ENCODE measurements at places on chromosomes 3 and 15.

DNA sequence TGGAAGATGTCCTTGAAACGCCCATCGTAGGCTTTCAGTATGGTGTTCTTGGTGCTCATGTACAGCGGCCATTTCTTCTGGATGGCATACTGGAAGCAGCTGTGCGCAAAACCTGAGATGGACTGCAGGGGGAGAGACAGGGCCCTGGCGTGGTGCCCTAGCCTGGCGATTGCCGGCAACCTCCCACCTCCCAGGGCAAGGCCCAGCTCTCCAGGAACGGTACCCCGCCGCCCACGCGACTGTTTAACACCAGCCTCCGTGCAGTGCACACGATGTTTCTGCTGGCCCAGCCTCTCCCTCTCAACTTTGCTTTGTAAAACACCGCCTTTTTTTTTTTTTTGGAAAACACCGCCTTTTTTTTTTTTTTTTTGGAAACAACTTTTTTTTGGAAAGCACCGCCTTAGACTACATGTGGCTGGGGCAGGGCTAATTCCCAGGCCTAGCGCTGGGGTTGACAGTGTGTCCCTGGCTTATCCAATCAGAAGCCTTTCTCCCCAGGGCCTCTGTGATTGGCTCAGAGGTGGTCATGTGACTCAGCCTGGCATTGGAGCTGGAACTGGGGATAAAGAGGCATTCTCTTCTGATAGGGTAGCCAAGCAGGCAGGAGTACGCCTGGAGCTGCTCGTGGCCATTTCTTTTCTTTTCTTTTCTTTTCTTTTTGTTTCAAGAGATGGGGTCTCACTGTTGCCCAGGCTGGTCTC, 14.7 kb downstream of the IDH2 start:
- DNase-seq: peak; percentile 64

DNA sequence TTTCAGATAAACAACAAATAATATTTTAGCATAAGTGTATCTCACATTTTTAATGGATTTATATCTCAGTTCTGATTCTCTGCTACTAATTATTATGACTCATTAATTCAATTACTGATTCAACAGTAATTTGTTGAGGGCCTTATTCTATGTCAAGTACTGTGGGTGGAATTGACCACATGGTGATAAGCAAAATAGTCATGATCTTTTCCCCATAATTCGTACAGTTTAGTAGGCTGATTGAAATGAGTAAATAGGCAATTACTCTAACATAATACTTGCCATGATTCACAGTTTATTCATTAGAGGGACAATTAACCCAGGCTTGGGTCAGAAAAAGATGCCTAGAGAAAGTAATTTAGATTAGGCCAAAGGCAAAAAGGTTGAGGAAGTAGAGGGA, 60.9 kb upstream of the SLC4A7 start:
- no peak for DNase-seq

DNA sequence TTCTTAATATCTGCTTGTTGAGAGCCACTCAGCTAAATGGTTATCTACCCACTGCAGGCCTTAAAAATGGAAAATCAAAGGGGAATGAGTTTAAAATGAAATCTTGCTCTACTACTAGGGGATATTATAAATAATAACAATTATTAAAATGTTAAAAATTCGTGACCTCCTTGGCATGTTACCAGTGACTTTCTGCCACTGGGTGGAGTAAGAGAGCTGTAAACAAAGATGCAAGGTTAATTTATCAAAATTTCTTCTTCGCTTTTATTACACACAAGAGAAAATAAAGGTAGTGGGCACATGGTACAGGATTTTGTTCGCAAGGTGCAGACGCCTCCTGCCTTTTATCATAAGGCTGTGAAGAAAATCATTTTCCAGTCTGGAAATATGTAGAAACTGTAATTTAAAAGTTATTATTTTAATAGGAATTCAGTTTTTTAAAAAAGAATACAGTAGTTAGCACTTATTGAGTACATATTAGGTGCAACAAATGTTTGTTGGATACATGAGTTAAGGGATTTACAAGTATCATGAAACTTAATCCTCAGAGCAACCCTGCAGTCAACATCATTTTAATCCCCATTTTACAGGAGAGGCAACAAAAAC, 272.6 kb downstream of the SUCLG2 start:
- DNase-seq: peak; percentile 15

GRCh38 chr3:58358092-58358491, 25.4 kb downstream of the PXK start:
- no peak for DNase-seq

DNA sequence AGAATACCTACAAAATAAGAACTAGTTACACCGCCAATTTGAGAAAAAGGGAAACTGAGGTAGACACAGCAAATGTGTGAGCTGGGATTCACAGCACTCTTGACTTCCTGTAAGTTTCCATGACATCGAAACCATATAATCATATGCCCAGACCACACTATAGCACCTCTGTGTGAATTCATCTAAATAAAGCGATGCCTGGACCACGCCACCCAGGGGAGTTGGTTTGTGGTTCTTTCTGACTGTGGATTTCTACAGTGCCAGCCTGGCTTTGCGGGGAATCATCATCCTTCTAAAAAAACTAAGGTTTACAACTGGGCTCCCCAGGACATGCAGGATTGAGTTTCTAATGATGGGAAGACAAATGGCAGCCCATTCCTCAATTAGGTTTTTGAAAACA, 23.5 kb upstream of the CA12 start:
- no peak for DNase-seq

- DNase-seq: no peak
Measured at GRCh38 chr3:175207361-175207760, 348.2 kb downstream of the NAALADL2 start.

DNA sequence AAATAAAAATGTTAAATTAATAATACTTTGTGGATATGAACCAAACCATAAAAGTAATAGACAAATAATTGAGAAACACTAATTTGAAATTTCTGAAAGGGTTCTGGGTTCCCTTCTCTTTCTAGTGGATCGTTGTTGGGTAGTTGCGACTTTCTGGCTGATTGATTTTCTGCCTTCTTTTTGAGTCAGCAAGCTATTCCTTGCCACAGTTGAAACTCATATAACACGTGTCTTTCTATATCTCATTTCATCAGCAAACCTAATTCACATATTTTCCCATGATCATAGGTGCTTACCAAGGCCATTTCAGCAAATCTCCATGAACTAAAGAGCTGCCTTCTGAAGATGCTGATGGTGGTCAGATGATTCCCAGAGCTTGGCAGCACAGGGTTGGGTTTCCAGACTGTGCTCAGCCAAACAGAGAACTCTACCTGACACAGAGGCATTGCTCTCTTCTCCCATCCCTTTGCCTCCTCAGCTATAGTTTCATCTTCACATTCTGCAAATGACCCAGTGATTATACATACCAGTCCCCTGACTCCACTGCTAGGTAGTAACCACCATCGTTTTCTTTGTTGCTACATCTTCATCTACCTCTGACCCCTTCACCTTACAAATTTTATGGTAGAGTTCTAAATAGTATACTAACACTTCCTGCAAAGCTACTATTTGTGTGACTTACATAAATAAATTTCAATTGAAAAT, 383.9 kb upstream of the DPH6 start:
- no peak for DNase-seq

DNA sequence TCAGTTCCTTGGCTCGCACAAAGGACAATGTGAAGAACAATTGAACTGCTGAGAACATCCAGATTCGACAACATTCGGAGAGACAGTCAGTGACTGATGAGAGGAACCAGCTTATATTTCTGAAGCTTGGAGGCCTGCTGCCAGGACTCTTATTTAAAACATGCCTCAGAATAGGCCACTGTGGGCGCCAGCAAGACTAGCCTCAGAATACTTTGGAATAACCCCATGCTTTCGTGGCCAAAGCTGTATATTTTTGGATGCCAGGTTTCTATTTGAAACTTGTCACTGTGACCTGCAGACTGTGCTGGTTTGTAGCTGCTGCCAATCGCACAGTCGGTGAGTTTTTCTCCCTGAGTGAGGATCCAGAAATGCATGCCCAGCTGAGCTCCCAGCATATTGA, 129.9 kb upstream of the UBE3A start:
- DNase-seq: no peak

DNA sequence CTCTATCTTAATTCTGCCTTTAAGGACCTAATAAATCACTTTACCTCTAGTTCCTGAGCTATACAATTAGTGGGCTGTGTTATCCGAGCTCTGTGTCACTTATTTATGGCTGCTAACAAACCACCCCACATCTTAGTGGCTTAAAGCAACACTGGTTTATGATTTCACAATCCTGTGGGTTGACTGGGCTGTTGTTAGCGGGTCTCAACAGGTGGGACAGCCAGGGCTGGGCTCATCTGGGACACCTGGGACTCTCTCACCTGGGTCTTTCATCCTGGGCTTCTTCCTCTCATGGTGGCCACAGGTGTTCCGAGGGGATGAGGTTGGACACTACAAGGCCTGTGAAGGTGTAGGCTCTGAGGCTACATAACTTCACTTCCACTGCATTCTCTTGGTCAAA, 35.8 kb upstream of the CHST2 start:
- DNase-seq: no peak

DNA sequence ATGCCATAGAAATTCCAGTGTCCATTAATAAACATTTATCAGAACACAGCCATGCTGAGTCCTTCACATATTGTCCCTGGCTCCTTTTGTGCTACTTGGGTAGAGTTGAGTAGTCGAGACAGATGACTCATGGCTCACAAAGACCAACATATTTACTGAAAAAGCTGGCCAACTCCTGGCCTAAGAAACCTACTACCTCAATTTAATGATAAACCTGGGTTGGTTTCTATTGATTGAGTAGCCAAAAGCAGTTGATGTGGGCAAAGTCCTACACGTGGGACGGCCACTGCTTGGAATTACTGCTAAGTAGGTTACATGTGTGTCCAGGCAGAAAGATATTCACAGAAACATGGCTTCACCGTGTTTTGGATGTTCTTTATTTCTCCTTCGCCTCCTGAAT, 402.2 kb downstream of the NR2F2 start:
- DNase-seq: no peak

- no peak for DNase-seq
Measured at GRCh38 chr3:10047876-10048275, 21.6 kb downstream of the FANCD2 start.

DNA sequence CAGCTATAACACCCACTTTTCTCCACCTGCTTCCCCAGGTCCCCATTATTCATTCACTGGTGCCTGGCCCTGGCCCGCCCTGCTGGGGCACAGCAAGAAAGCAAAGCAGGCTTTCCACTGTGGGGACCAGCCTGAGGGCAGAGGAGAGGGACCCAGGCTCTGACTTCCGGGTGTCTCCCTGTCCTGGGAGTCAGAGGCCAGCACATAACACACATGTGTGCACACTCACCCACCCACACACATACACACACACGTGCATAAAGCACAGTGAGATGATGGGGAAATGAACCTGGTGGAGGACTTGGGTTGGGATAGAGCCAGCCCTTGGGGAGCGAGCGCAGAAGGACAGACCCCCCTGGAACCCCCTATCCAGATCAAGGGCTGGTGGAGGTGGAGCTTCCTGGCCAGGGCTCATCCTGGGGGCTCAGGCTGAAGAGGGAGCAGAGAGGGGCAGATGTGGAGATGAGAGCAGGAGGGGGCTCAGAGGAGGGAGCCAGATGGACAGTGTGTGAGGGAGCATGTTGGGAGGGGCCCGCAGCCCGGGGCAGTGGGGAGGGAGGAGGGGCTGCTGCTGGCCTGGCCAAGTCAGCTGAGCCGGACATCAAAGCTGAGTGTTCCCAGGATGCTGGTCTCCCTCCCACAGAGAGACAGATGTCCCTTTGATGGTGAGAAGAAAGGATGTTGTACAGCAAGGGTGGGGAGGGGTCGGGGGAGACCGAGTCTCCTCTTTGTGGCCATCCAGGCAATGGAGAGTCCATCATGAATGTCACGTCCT, 78.2 kb downstream of the LINGO1 start:
- no peak for DNase-seq

DNA sequence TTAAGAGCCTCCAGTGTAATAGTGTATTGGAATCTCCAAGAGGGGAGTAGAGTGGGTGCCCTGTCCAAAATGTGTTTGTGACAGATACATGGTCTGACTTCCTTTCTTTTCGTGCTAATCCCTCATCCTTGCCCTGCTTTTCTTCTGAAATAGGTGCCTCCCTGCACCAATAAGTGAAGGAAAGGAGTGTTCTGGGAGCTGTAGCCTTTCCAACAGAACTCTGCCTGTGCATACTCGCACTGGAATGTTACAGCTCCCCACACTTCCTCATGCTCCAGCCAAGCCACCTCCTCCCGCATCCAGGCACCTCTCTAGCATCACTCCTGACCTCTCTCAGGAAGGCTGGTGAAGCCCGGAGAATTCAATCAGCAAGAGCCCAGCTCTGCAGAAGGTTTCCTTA, 478.0 kb downstream of the GABRG3 start:
- DNase-seq: no peak

DNA sequence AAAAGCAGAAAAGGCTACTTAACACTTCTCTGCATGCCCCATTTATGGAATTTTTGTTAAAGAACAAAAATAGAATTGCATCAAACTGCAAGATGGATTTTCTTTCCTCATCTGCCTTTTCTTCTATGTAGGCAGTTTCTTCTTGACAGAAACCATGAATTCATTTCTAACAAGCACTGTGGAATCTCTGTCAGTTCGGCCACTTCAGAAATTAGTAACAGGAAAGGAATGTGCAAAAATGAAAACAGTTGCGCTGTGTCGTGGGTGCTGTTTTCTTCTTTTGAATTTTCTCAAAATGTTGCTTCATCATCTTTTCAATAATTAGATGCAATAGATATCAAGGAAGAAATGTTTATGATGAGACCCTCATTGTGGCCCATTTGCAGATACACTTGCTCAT, 151.6 kb downstream of the FOXB1 start:
- DNase-seq: no peak

- DNase-seq: no peak
Measured at GRCh38 chr3:165383381-165383780, 187.2 kb upstream of the SLITRK3 start.

DNA sequence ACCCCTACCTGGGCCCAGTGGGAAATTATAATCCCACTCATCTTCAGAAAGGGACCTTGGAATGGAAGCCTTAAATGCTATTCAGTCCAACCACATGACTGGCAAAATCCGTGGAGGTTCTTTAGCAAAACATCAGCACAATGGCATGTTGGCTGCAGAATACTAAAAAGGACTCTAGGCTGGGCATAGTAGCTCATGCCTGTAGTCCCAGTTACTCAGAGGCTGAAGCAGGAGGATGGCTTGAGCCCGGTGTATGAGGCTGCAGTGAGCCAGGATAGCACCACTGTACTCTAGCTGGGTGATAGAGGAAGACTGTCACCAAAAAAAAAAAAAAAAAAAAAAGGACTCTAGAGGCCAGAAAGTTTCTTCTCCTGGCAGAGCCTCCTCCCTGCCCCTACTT, 60.6 kb upstream of the RYK start:
- DNase-seq: no peak

GRCh38 chr15:89472785-89473256, 23.6 kb downstream of the RHCG start:
- peak; percentile 90 for DNase-seq

DNA sequence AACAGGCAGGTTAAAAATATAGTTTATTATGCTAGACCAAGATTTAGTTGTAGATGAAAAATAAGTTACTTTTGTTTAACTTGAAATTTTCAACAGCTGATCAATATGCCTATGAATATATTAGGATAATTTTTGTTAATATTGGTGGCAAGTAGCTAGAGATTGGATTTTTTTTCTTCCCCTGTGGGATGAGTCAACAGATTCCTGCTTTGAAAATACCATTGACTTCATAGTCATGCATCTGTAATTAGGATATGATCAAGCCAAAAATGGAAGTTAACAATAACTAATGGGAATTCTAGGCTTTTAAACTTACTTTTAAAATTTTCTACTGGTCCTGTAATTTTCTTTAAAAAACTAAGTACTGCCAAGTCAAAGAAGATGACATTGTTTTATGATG, 211.7 kb downstream of the ZIC1 start:
- no peak for DNase-seq

GRCh38 chr15:48936666-48937065, 27.1 kb downstream of the SHC4 start:
- no peak for DNase-seq

GRCh38 chr3:169548194-169548593, 115.3 kb downstream of the MECOM start:
- DNase-seq: no peak
